Liver (tissue), 10 donors: ENCODE measurements at places on chromosomes 7 and 10. TPM values are rescaled to one million over a fixed set of nuclear protein-coding genes. Genes with fewer than 3 reads are reported as not detected.
A peak's percentile ranks its signal among the peaks of the same experiment; 100 is the strongest.

DNA sequence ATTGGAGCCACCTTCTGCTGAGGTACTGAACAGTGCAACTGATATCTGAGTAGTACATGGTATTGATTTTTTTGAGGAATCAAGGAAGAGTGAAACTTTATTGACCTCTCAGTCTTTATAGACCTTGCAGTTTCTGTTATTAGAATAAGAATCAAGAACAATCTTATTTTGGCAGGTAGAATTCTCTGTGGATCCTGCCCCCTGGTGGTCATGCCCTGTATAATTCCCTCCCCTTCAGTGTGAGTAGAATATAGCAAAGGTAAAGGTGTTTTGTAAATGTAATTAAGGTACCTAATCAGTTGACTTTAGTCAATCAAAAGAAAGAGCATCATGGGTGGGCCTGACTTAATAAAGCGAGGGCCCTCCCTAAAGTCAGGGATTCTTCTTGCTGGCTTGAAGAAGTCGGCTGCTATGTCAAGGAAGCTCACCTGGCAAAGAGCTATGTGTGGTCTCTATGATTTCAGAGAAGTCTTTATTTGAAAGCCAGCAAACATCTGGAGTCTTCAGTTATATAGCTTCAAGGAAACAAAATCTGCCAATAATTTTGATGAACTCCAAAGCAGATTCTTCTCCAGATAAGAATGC is 142.8 kb downstream of the LSM5 start:
- DNase-seq, result no peak
- H3K4me3 ChIP-seq, result no peak overlapping the region
- H3K4me1 ChIP-seq, result no peaks in the 10 kb centered on the region

- peaks cover 39% of the 10 kb centered on the region for H3K4me1 ChIP-seq
- DNase-seq, result no peak
- peaks cover 11% of the 10 kb centered on the region for H3K27me3 ChIP-seq
- H3K4me3 ChIP-seq, result peak within 1 kb of the TSS; percentile 56
Measured at GRCh38 chr7:29563590-29564495, at the start of gene PRR15. PRR15 (plus strand) TSS chr7:29563835; CDS start chr7:29566330, 2,495 bp downstream.

- no peaks in the 10 kb centered on the region for H3K27me3 ChIP-seq
- peaks cover 35% of the 10 kb centered on the region for H3K4me1 ChIP-seq
- H3K36me3 ChIP-seq, result no peaks in the 10 kb centered on the region
- H3K4me3 ChIP-seq, result no peak overlapping the region
- H3K27ac ChIP-seq, result peak overlapping the region; percentile 70
Measured at GRCh38 chr10:79084972-79085597, 16.3 kb downstream of the ZMIZ1 start.

- no peaks in the 10 kb centered on the region for H3K27me3 ChIP-seq
- H3K36me3 ChIP-seq, result no peaks in the 10 kb centered on the region
- H3K27ac ChIP-seq, result no peak overlapping the region
Measured at GRCh38 chr7:20354610-20355528, 24.2 kb downstream of the ITGB8 start.

SFTPA1 gene
- polyA plus RNA-seq, result not detected

GRCh38 chr10:97534746-97535367 is 36.1 kb downstream of the UBTD1 start:
- H3K36me3 ChIP-seq, result no peaks in the 10 kb centered on the region
- no peak overlapping the region for H3K27ac ChIP-seq
- H3K4me1 ChIP-seq, result no peaks in the 10 kb centered on the region
- DNase-seq, result no peak
- H3K27me3 ChIP-seq, result no peaks in the 10 kb centered on the region

DNA sequence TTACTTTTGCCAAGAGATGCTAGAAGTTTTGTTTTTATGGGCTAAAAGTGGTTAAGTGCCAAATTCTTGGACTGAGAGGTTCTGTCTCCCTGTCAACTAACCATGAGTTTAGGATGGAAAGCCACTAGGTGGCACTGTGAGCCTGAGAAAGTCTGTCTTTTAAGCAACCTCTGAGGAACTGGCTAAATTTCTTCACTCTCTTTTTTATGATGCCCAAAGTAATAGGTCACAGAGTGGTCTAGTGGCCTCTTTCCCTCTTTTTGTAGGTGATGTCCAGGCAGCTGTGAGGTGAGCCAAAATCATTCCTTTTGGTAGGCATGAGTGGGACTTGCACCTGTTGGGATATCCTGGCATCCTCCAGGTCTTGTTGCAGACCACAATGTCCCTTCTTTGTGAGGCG is 56.8 kb downstream of the SND1 start:
- H3K27me3 ChIP-seq, result no peaks in the 10 kb centered on the region
- no peak overlapping the region for H3K4me3 ChIP-seq
- peak; percentile 76 for DNase-seq
- peaks cover 45% of the 10 kb centered on the region for H3K36me3 ChIP-seq
- H3K27ac ChIP-seq, result no peak overlapping the region

DNA sequence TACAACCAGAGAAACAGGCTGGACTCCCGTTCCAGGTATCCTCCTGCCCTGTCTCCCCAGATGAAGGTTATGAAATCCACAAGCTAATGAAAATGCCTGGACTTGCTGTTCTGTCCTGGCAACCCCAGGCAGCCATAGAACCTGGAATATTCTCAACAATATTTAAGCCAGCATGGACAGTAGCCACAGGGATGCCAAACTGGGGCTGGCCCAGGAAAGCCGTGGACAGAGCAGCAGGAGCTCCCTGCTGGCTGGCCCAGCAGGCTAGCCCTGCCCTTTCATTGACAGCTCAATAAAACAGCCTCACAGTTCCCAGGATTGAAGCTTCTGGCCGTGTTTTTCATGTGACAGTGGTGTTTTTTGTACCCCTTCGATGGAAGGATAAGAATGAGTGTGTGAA is 230.6 kb downstream of the BMPER start:
- no peak for DNase-seq
- no peaks in the 10 kb centered on the region for H3K27me3 ChIP-seq
- no peaks in the 10 kb centered on the region for H3K36me3 ChIP-seq
- no peak overlapping the region for H3K4me3 ChIP-seq

DNA sequence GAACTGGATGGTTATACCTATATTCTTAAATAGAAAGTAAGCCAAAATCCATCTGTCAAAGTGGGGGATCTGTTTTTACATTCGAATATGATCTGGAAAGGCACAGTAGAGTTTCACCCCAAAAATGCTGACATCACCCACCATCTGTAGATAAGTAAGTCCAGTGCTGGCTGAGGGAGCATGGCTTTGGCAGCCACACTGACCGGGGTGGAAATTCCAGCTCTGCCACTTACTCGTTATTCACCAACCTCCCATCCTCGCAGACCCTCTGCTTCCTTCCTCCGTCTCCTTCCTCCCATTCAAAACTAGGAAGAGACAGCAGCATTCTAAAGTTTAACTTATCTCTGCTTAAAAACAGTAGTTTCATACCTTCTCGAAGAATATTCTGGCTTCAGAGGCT is 84.9 kb upstream of the GATA3 start:
- no peaks in the 10 kb centered on the region for H3K4me1 ChIP-seq
- H3K4me3 ChIP-seq, result no peak overlapping the region
- no peaks in the 10 kb centered on the region for H3K36me3 ChIP-seq
- H3K27ac ChIP-seq, result no peak overlapping the region
- H3K27me3 ChIP-seq, result no peaks in the 10 kb centered on the region

- H3K27ac ChIP-seq, result no peak overlapping the region
- no peaks in the 10 kb centered on the region for H3K27me3 ChIP-seq
- no peak for DNase-seq
- no peaks in the 10 kb centered on the region for H3K36me3 ChIP-seq
- H3K4me3 ChIP-seq, result no peak overlapping the region
Measured at GRCh38 chr7:91310830-91311460, 46.7 kb downstream of the FZD1 start.

GRCh38 chr10:89330537-89331212 is 2.9 kb downstream of the IFIT3 start:
- H3K36me3 ChIP-seq, result no peaks in the 10 kb centered on the region
- H3K4me1 ChIP-seq, result peaks cover 66% of the 10 kb centered on the region
- H3K27me3 ChIP-seq, result no peaks in the 10 kb centered on the region
- H3K27ac ChIP-seq, result peak overlapping the region; percentile 38

DNA sequence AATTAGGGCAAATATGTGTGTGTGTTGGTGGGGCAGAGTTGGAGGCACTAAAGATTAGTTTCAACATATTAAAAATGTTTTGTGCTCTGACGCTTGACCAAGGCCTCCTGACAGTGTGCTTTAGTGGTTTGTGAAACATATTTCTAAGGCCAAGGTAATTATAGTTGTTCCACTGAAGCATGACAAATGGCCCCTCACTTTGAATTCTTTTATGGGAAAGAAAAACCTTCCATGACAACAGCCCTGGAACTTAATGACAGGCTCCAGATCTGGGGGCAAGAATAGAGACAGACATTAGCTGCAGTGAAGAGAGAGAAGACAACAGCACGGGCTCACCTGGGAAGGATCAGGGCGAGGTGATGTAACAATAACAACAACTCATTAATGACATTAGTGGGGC is 155.8 kb downstream of the CHN2 start:
- no peak overlapping the region for H3K27ac ChIP-seq
- DNase-seq, result no peak
- H3K27me3 ChIP-seq, result no peaks in the 10 kb centered on the region
- no peaks in the 10 kb centered on the region for H3K36me3 ChIP-seq
- no peak overlapping the region for H3K4me3 ChIP-seq

DNA sequence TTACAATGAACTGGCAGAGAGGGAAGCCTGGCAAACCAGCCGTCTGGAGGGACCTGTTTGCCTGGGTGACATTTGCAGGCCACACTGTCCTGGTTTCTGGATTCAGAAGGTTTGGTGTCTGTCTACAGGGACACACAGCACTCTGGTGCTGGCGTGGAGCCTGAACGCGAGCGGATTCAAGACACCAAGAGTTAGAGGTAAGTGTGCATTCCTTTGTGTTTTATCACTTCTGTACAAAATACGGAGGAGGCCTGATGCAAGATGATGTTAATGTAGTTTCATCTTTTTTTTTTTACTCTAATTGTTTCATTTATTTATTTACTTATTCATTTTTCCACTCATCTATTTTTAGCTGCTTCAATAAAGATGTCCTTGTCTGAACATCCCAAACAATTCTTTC is 485.3 kb upstream of the ADARB2 start:
- H3K36me3 ChIP-seq, result no peaks in the 10 kb centered on the region
- no peak for DNase-seq
- no peaks in the 10 kb centered on the region for H3K27me3 ChIP-seq
- H3K4me3 ChIP-seq, result no peak overlapping the region

TNRC18 gene
- polyA plus RNA-seq, result 15.7 TPM

SLC26A3 gene
- 0.49 TPM for polyA plus RNA-seq

GRCh38 chr7:12494687-12495024 is 75.9 kb upstream of the SCIN start:
- H3K4me3 ChIP-seq, result no peak overlapping the region
- H3K36me3 ChIP-seq, result no peaks in the 10 kb centered on the region
- no peaks in the 10 kb centered on the region for H3K4me1 ChIP-seq
- H3K27me3 ChIP-seq, result no peaks in the 10 kb centered on the region
- no peak overlapping the region for H3K27ac ChIP-seq

- H3K27ac ChIP-seq, result no peak overlapping the region
- DNase-seq, result no peak
- H3K4me3 ChIP-seq, result no peak overlapping the region
- no peaks in the 10 kb centered on the region for H3K4me1 ChIP-seq
Measured at GRCh38 chr7:85023066-85023712, 163.7 kb downstream of the SEMA3D start.

- no peak overlapping the region for H3K27ac ChIP-seq
- no peak overlapping the region for H3K4me3 ChIP-seq
- H3K27me3 ChIP-seq, result no peaks in the 10 kb centered on the region
- no peaks in the 10 kb centered on the region for H3K4me1 ChIP-seq
Measured at GRCh38 chr10:46237815-46238510, 48.8 kb upstream of the ANTXRL start.

GRCh38 chr10:116385994-116386809 is 41.4 kb upstream of the PNLIPRP3 start:
- no peak for DNase-seq
- H3K27me3 ChIP-seq, result no peaks in the 10 kb centered on the region
- H3K27ac ChIP-seq, result no peak overlapping the region
- H3K4me3 ChIP-seq, result no peak overlapping the region

GRCh38 chr7:28173531-28173930 is 7.1 kb downstream of the JAZF1 start:
- peaks cover 2% of the 10 kb centered on the region for H3K36me3 ChIP-seq
- H3K27ac ChIP-seq, result no peak overlapping the region
- no peak for DNase-seq
- H3K27me3 ChIP-seq, result no peaks in the 10 kb centered on the region
- H3K4me3 ChIP-seq, result no peak overlapping the region
- no peaks in the 10 kb centered on the region for H3K4me1 ChIP-seq

GRCh38 chr7:48643431-48644013 is 280.8 kb upstream of the CDC14C start:
- no peaks in the 10 kb centered on the region for H3K36me3 ChIP-seq
- H3K4me3 ChIP-seq, result no peak overlapping the region
- no peaks in the 10 kb centered on the region for H3K4me1 ChIP-seq
- H3K27ac ChIP-seq, result no peak overlapping the region
- H3K27me3 ChIP-seq, result no peaks in the 10 kb centered on the region
- DNase-seq, result no peak

JCAD gene
- 0.77 TPM for polyA plus RNA-seq

- DNase-seq, result no peak
- H3K4me1 ChIP-seq, result no peaks in the 10 kb centered on the region
- no peak overlapping the region for H3K4me3 ChIP-seq
- no peak overlapping the region for H3K27ac ChIP-seq
- no peaks in the 10 kb centered on the region for H3K27me3 ChIP-seq
Measured at GRCh38 chr7:1649751-1650326, 20.2 kb upstream of the ELFN1 start.

DNA sequence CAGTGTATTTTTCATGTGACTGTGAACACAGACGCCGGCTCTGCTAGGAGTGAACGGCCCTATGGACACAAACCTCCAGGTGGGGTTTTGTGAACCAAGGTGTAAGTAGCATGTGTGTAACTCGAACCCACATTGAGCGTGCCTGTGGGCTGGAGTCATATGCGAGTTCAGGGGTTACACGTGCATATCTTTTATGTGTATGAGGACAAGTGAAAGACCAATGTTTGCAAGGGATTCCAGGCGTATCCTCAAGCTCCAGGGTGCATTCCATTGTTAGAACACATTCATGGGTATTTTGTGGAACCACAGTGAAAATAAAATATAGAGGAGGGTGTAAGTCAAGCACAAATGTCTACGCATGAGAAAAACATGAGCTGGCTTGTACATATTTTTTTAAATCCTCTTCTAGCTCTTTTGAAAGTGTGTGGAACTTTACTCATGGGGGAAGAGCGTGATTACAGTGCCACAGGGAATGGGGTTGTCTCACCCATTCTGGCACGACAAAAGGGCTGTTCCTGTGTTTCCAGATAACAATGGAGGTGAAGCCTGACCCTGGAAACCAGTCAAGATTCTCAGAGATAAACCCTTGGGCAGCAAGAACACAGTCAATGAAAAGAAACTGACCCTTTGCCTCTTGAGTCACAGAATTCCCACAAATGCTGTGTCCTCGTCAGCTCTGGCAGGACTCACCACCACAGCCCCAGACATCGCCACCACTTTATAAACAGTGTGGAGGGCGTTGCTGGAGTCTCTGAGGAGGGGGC is 37.0 kb upstream of the GOT1 start:
- no peak for DNase-seq
- no peaks in the 10 kb centered on the region for H3K27me3 ChIP-seq
- H3K36me3 ChIP-seq, result no peaks in the 10 kb centered on the region

GRCh38 chr7:15291699-15292098 is 270.1 kb downstream of the AGMO start:
- peaks cover 1% of the 10 kb centered on the region for H3K36me3 ChIP-seq
- no peaks in the 10 kb centered on the region for H3K4me1 ChIP-seq
- no peak for DNase-seq
- H3K27me3 ChIP-seq, result no peaks in the 10 kb centered on the region
